ENCODE measurements at places on chromosomes 7 and 10.

DNA sequence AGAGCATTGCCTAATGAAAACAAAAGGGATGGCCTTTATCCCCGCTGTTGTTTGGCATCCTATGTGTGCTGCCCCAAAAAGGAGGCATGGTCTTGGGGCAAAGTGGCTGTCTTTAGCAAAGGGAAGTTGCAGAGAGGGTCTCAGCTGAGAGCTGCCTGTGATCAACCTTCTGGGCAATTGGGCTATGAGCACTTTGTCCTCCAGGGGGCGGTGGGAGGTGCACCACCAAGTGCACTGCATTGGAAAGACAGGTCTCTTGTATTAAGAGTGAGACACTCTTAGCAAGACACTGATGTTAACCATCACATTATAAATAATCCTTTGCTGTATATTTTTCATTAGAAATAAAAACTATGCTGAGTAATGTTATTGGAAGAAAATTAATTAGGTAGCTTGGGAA is 314.8 kb downstream of the POM121L12 start:
- DNase-seq = no peak

- DNase-seq = no peak
Measured at GRCh38 chr10:116186273-116186672, 86.7 kb downstream of the GFRA1 start.

DNA sequence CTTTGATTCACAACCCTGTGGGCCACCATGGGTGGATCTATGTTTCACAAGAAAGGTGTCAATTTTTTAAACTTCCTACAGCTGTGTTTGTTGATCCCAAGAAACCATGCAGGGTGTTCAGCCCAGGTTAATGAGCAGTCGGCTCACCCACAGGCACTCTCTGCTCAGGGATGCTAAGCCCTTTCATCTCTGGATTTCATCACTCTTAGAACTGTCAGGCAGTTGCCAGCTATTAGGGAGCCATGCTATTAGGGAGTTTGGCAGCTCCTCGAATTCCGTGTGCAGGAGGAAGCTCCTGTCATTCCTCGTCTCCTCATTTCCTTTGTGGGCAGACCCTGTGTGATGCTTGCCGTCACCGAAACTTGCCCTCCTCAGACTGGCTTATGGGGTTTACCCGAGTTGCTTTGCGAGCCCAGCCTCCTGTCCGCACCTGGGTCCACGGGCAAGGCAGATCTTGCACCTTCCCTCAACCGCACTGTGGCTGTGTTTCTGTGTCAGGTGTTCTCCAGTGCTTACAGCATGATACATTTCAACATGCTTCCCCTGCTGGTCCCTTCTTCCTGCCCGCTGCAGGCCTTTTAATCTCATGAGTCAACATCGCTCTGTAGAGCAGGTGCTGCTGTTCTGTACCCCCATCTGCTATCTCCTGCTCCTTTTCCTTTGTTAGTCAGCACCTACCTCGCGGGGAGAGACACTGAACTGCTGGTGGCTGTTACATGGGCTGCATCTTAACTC is 509.8 kb downstream of the SUGCT start:
- DNase-seq = no peak

DNA sequence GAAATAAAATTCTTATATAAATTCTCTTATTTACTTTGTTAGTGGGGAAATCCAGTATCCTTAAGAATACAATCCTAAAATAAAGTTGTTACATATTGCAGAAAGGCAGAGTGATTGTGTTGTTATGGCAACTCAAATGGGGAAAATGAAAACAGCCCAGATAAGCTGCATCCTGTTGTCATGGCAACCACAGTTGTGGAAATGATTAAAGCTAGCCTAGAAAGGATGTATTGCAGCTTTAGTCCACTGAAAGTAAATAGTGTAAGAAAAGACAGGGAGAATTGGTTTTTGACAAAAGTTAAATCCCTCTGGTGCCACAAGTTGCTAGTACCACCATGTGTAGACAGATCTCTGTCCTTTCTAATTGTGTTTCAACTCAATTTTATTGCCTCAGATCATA is 43.2 kb downstream of the BTRC start:
- DNase-seq = no peak

GRCh38 chr7:105032553-105033214 is 18.7 kb downstream of the KMT2E start:
- DNase-seq = no peak

DNA sequence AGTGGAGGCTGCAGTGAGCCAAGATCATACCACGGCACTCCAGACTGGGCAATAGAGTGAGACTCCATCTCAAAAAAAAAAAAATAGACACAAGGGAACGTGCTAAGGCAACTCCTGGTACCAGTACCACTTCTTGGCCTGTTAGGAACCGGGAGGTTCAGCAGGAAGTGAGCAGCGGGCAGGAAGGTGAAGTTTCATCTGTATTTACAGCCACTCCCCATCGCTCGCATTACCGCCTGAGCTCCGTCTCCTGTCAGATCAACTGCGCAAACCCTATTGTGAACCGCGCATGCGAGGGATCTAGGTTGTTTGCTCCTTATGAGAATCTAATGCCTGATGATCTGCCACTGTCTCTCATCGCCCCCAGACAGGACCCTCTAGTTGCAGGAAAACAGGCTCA is 69.9 kb upstream of the FOXK1 start:
- no peak for DNase-seq

GRCh38 chr10:75726522-75727483 is 295.4 kb downstream of the LRMDA start:
- no peak for DNase-seq

DNA sequence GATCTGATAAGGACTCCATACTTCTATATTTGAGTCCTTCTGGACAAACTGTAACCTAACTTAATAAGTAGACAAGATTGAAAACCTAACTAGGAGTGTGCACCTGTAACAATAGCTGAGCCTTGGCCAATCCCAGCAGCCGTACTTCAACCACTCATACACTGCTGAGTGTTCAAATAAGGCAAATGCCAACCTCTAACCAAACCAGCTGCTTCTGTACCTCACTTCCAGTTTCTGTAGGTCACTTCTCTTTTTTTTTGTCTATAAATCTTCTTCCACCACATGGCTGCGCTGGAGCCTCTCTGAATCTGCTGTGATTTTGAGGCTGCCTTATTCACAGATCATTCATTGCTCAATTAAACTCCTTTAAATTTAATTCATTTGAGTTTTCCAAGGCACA is 753.2 kb downstream of the DNAJB9 start:
- no peak for DNase-seq

- no peak for DNase-seq
Measured at GRCh38 chr10:77524281-77524711, 113.3 kb downstream of the KCNMA1 start.

DNA sequence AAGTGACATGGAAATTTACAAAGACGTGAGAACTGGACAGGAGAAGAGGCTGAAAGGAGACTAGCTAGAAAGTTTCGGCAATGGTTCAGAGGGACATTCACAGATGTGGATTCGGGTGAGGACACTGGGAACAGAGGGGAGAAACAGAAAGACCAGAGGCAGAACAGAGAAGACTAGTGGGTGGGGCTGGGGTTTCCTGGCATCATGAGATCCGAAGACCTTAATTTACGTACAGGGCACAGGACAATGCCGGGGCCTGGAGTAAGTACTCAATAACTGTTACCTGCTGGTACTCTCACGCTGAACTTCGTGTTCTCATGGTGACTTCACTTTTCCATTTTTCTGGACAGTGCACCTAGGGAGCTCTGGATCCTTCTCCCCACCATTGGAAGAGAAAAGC is 53.5 kb downstream of the VOPP1 start:
- no peak for DNase-seq

DNA sequence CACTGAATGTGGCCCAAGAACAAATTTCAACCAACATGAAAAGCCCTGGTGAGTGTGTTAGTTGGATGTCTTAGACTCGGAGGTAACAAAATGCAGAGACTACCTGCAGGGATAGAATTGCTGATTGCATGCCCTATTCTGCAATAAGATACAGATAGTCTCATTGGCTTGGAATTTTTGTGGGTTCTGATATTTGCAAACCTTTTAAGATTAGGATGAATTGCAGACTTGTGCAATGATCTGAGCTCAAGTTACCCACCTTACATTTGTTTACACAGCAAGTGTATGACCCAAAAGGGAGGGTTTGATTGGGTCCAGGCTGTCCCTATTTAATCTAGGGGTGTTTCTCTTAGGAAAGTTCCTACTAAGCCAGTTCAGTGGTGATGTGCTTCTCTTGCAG is 45.4 kb downstream of the GPR37 start:
- DNase-seq = no peak

DNA sequence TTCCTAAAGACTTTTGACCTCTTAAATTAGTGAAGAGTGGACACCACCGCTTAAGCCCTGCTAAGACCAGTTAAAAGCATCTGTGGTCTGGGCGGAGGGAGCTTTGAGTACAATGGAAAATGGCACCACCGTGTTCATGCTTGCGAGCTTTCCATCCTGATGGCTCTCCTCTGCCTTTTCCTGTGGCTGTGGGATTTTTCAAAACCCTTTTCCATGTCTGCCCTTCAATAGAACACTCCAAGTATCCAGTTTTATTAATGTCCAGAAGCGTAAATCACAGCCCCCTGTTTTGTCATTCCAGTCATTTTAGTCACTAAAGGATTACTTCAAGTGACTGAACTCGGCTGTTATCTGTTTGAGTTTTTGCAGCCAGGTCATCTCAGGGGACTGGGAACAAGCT is 181.8 kb downstream of the MGMT start:
- no peak for DNase-seq

- no peak for DNase-seq
Measured at GRCh38 chr7:70042533-70042932, 444.3 kb downstream of the AUTS2 start.

- DNase-seq = no peak
Measured at GRCh38 chr10:75887992-75888680, 456.7 kb downstream of the LRMDA start.

GRCh38 chr7:143494622-143495021 is 16.9 kb downstream of the TAS2R41 start:
- no peak for DNase-seq

- no peak for DNase-seq
Measured at GRCh38 chr10:48472501-48473069, 132.3 kb downstream of the ARHGAP22 start.

- DNase-seq = no peak
Measured at GRCh38 chr7:116689790-116690259, 17.8 kb downstream of the MET start.
